ENCODE measurements at places on chromosomes 11 and 22.

DNA sequence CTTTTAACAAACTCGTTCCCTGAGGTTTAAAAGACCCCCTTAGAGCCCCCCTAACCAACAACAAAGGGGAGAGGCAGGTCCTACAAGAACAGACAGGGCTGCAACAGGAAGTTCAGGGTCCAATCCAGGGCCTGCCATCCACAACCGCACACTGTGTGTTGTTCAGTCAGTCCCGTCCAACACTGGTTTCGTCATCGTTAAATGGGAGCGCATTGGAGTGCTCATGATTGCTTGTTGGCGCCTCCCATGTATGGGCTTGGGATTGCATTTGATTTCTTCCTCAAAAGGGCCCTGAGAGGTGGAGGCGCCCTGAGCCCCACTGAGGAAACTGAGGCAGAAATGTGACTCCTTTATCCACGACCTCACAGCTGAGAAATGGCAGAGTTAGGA, 174.1 kb downstream of the MN1 start:
- no peak for DNase-seq

DNA sequence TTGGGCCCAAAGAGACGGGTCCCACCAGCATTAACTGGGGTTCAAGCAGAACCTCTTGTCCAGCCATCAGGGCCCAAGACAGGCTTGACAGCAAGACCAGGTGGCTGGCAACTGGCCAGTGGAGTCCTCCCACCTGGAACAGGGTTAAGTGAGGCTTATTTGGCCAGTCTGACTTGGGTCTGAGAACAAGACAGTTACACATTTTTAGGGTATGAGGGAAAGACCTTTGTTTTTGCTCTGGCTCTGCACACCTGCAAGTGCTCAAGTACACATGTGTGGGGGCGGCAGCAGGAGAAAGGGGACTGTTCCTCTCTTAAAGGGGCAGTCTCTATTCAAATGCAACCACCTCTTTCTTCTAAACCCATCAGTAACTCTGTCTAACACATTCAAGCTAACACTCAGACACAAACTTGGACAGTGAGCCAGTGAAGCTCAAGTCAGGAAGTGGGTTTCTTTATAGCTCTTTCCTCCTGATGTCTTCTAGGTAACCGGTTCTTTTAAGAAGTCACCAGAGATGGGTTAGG, 116.2 kb downstream of the ETS1 start:
- no peak for DNase-seq

GRCh38 chr11:115848611-115849010, 344.4 kb upstream of the CADM1 start:
- no peak for DNase-seq

DNA sequence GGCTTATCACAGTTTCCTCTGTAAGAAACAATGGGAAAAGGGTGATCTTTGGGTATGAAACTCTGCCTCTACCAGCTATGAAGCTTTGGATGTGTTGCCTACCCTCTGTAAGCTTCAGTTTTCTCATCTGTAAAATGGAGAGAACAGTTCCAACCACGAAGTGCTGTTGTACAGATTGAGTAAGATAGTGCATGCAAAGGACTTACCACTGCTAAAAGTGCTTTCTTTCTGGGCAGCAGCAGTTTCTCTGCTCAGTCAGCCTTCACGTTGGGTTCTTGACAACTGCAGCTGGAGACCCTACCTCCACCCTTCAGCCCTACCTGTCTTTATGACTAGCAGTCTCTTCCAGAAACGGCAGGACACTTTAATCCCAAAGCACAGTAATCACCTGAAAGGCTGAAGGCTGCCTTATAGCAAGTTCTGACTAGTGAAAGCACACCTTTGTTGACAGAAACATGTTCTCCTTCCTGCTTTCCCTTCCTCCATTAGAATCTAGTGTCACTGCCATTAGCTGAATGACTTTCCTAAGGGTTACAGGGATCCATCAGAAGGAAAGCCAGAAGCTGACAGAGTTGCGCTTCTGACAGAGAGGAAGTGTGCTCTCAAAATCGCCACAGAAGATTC, 91.4 kb downstream of the RPL27A start:
- no peak for DNase-seq

GRCh38 chr11:61529537-61530225, 21.1 kb downstream of the LRRC10B start:
- DNase-seq = no peak

DNA sequence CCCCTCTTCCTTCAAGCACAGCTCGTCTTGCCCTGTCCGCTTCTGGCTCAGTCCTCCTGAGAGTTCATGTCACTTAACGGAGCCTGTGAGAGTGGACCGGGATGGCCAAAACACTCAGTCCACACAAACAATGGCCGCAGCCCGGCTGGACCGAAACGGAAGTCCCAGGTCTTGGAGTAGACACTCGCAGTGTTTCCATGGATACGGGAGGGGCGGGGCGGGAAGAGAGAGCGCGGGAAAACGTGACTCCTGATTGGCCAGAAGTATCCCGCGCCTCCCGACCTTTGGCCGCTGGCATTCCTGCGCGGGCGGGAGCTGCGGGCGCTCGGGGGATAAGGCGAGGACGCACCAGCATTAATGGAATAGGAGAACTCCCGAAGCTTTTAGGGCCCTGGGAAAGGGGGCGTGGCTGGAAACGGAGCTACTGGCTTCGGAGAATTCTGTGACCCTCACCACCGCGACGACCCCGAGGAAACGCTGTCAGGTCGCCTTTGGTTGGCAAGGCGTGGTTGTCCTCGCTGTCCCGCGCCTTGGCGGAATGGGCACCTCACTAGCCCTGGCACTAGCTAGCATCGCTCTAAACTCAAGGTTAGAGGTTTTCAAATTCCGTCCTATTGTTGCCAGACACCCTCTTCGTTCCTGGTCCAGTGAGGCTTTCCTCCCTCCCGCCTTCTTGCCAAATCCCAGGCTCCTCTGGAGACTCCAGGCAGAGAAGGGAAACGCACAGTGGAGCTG, at the start of the genes NLRP14 and ZNF214:
TSS of gene NLRP14 (plus strand) at position 297 of the 735 bp plus-strand sequence. CDS start 18,108 bp downstream, outside the sequence.
TSS of gene ZNF214 (minus strand) at position 164 of the 735 bp plus-strand sequence. CDS start 17,511 bp downstream, outside the sequence.
- DNase-seq = peak; percentile 68

DNA sequence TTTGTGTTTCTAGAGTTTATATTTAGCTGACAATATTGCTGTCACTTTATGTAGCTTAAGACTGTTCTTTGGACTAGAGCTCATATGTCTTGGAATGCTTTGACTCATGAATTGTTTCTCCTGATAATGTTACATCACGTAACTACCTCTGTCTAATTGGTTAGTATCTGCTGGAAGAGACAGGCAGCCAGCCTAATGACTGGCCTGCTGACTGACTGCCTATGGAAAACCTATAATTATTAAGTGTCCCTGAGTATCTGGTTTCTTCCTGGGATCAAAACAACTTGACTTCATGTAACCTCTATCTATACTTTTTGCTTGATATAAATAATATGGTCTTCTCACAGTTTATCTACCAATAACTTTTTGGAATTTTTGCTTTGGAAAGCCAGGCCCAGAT, 9.4 kb downstream of the SOX6 start:
- no peak for DNase-seq
